ENCODE measurements at places on chromosomes 11 and 22.

DNA sequence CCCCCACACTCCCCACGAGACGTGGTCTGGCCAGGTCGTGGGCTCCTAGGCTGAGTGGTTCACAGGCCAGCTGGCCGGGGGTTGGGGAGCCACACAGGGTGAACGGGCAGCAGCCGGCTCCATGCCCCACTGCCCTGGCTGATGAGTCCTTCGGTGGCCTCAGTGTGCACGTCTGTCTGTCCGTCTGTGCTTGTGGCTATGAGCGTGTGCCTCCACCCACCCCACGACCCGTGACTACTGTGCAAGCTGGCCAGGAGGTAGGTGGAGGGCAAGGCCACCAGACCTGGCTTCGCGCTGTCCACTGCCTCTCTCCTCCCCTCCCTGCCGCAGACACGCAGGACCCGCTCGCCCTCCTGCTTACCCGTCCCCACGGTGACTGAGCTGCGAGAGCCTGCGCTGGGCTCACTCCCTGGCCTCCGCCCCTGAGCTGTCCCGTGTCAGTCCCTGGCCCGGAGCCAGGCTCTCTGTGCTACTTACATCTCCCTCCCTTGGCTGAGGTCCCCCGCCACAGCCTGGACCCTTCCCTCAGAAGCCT, 14.1 kb downstream of the CSDC2 start:
- DNase-seq: no peak

- no peak for DNase-seq
Observed at GRCh38 chr11:86124251-86125233, 55.7 kb upstream of the PICALM start.

DNA sequence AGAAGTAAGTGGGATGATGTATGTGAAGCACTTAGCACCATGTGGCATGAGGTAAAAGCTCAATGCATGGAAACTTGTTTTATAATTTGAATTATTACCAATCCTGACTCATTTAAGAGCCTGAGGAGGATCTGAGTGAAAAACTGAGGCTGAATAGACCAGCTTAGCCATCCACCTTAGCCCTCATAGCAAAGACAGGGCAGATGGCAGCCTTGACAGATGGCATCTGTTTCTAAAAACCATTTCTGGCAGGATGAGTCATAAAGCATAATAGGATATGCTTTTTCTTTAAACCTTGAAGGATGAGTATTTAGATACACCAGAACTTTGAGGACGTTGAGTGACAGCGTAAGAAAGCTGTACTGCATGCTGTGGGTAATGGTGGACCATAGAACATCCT, 61.0 kb upstream of the NAV2 start:
- DNase-seq: no peak

GRCh38 chr11:62128835-62129234, 5.0 kb downstream of the INCENP start:
- no peak for DNase-seq

GRCh38 chr22:18146389-18146753, 3.6 kb upstream of the USP18 start:
- no peak for DNase-seq

GRCh38 chr11:1499261-1499890, 12.8 kb upstream of the MOB2 start:
- no peak for DNase-seq

- DNase-seq: no peak
Observed at GRCh38 chr11:129608711-129609110, 206.9 kb upstream of the TMEM45B start.

- DNase-seq: no peak
Observed at GRCh38 chr11:34278693-34279297, 79.0 kb downstream of the ABTB2 start.

- no peak for DNase-seq
Observed at GRCh38 chr22:27994481-27995331, 75.7 kb upstream of the PITPNB start.

GRCh38 chr22:28710576-28711191, 30.9 kb downstream of the CHEK2 start:
- no peak for DNase-seq

DNA sequence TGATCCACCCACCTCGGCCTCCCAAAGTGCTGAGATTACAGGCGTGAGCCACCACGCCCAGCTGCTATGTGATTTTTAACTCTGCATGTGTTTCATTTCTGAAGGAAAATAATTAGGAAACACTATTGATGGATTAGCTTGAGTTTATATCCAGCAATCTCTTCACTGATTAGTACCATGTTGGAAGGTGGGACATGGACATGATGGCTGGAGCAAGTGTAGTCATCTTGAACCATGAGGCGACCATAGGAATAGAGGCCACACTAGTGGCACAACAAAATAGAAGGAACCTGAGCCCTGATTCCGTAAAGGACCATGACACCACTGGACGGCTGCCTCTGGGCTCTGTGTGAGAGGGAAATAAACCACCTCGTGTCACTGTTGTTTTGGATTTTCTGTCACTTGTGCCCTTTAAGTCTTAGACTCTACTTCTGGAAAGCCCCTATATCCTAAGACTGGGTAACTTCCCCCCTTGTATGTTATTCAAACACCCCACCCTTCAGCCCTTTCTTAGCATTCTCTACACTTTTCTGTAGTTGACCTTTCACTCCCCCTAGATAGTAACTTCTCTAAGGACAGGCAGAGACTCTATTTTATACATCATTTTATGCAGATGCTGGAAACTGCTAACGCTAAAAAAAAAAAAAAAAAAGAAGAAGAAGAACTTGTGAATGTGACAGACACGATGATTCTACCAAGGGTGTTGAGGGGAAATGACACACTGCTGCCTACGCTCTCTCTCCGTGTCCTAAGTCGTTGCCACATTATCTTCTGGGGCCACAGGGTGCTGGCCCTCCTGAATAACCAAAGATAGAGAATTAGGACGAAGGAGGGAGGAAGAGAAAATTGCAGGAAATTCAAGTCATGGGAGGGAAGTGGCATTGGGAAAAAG, 2.7 kb upstream of the VPS37C start:
- no peak for DNase-seq

DNA sequence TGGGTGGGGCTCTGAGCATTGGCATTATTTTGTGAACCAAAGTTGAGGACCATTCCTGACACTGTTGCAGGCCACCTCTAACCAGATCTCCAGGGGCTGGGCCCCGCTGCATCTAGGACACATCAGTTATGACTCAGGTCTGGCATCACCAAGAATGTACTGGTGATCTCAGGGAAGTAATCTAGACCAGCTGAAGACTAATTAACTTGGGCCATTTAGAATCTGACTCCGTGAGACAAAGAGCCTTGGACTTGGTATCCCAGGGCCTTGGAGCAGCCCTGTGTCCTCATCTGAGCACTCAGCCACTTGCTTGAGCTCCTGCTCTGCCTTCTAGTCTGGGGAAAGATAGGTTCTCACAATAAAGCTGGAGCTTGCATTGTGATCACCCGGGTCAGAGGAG, 200.6 kb downstream of the KIRREL3 start:
- no peak for DNase-seq

DNA sequence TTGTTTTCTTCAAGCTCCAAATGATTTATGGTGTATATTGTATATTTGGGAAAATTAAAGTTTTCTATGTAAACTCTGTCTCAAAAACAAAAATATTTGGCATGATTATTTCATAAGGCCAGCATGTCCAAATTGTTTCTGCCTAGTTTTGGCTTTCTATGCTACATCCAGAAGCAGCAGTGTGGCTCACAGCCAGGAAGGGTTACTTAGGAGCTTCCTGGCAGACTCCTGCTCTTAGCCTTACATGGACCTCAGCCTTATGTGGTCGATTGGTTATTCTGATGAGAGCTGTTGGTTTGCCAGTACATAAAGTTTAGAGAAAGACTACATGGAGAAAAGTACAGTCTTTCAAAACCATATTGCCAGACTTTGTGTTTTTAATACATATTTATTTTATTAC, 297.7 kb upstream of the FAT3 start:
- DNase-seq: no peak

DNA sequence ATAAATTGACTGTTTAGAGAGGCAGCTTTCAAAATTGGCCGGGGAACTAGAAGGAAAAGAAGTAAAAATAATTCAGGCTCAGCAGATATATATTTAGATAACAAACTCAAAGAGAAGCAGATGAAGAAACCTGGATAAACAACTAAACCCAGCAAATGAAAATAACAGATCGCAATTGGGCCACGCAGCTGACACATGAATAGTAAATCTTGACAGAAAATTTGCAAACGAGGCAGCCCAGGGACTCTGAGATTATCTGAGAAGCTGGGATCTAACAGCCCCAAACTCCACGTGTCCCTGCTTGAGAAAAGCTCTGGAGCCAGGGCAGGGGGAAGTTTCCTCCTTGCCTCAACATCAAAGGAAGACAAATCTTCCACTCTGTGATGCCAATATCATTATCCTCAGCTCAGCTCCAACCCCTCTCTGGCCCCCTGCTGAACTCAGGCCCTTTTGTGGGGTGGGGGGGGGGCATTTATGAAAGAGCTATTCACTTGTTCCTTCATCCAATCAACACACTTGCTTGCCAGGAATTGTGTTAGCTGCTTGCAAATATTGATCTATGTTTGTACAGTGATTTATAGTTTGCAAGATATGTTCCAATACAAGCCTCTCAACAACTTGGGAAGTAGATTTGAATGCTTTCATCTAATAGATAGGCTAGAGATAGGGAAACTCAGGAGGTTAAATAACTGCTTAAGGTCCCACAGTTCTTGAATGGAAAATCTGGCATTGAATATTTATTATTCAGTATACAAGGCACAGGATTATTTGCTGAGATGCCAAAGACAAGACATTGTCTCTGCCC, 72.5 kb upstream of the C11orf87 start:
- DNase-seq: no peak

DNA sequence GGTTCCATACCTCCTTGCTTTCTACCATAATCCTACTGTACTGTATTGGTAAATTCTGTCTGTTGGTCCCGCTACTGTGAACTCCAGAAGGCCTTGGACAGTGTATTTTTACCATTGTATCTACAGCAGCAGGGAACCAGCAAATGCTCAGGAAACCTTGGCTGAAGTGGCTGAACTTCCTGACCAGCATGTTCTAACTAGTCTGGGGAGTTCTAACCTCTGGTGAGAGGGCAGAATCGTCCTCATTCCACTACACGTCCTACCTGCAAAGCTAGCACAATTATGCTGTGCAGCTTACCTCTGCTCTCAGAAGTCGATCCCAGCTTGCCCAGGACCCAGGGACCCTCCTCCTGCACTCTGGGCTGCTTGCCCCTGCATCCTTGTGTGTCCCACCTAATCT, 283.1 kb downstream of the TENM4 start:
- no peak for DNase-seq

DNA sequence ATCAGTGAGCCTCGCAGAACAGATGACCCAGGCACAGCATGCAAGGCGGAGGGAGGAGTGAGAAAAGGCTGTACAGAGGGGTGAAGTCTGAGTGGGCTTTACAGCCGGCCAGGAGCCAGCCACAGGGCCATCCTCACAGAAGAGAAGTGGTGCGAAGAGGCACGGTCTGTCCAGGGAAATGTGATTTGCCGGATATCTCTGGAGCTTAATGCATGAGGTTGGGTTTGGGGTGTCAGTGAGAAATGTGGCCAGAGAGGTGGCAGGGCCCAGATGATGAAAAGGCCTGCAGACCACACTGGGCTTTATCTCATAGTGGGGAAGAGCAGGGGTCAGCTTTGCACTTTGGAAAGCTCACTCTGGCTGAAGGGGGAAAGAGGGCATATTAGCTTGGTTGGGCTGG, 255.2 kb downstream of the BUD13 start:
- no peak for DNase-seq

All from CD4-positive, alpha-beta T cell treated with Interleukin-2 at 100 ng/mL for 4 hours (primary cell).